Transverse colon (tissue), 4 donors: ENCODE measurements at places on chromosomes 6 and 20.

DNA sequence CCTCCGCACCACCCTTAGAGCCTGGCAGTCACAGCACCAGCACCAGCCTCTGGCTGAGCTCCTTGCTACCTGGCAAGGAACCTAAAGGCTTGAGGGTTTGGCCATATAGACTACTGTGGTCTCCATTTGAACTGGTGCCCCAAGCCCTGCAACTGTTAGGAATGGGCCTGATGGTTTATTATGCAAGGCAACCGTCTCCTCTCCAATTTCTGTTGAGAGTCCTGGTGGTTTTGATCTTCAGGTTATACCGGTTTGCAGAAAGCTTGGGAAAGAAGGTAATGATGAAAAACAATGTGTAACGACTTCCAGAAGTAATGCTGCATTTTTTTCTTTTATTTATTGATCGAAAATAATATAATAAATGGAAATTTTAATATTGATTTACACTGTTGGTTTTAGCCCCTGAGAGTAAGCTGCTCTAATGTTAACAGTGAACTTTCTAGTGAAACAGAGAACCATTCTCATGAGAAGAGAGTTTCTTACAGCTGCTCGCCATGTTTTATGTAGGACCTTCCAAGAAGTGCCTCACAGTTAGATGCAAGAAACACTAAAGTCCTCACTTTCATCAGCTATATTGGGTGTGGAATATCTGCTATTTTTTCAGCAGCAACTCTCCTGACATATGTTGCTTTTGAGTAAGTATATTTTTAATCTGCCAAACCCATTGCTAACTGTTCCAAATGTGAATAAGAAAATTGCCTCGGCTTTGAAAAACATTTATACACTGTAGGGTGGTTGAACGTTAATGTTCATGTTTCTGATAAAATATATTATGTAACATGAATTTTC lies 112.8 kb downstream of the ADGRG6 start:
- DNase-seq = no peak

GRCh38 chr6:56802584-56802983 lies 152.3 kb upstream of the BEND6 start:
- DNase-seq = no peak

DNA sequence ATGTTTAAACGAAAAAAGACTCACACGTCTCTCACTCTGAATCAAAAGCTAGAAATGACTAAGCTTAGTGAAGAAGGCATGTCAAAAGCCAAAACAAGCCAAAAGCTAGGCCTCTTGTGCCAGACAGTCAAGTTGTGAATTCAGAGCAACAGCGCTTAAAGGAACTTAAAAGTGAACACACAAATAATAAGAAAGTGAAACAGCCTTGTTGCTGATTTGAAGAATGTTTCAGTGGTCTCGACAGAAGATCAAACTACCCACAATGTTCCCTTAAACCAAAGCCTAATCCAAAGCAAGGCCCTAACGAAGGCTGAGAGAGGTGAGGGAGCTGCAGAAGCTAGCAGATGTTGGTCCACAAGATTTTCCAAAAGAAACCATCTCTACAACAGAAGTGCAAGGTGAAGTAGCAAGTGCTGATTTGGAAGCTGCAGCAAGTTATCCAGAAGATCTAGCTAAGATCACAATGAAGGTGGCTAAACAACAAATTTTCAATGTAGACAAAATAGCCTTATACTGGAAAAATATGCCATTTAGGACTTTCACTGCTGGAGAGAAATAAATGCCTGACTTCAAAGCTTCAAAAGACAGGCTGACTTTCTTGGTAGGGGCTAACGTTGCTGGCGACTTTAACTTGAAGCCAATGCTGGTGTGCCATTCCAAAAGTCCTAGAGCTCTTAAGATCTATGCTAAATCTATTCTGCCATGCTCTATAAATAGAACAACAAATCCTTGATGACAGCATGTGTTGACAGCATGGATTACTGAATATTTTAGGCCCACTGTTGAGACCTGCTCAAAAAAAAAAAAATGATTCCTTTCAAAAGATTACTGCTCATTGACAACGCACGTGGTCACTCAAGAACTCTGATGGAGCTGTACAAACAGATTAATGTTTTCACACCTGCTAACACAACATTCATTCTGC lies 40.3 kb downstream of the SEC63 start:
- DNase-seq = no peak

DNA sequence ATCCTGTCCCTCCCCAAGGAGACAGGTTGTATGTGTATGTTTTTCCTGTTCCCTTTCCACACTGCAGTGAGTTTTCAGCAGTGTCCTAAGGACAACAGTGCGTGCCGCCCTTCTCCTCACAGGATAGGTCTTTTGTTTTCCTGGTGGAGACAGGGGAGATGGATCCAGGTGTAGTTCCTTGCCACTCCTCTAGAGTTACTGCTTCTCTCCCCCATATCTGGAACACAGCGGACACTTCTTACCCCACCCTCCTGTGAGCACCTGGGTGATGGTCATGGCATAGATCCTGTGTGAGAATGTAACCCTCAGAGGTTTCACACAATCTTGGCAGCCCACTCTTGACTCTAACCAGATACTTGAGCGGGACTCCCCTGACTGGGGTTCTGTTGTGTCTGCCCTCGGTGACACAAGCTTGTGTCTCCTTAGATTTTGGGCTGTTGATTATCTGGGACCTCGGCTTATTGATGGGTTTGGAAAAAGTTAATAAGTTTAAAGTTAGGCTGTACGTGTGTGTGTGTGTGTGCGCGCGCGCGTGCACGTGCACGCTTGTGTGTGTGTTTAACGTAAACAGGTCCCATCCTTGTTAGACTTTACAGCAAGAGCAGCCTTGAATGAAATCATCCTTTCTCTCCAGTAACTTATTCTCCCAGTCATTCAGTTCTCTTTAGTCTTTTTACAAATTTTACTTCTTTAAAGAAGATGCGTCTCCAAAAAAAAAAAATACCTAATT lies 131.3 kb upstream of the EDN1 start:
- DNase-seq = no peak

DNA sequence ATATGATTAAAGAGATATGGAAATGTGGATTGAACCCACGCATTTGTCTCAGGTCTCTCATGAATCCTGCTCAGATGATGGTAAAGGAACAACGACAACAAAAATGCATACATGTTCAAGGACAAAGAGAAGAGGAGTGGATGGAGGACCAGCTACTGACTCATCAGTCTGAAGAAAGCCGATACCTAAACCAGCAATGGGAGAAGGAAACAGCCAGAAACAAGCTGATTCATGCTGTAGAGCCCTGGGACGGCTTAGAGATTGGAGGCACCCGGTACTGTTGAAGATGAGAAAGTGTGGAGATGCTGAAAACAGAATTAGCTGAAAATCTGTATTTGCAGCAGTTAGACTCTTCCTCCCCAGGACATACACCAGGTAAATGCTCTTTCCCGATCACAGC lies 14.4 kb upstream of the RIPPLY2 start:
- no peak for DNase-seq

DNA sequence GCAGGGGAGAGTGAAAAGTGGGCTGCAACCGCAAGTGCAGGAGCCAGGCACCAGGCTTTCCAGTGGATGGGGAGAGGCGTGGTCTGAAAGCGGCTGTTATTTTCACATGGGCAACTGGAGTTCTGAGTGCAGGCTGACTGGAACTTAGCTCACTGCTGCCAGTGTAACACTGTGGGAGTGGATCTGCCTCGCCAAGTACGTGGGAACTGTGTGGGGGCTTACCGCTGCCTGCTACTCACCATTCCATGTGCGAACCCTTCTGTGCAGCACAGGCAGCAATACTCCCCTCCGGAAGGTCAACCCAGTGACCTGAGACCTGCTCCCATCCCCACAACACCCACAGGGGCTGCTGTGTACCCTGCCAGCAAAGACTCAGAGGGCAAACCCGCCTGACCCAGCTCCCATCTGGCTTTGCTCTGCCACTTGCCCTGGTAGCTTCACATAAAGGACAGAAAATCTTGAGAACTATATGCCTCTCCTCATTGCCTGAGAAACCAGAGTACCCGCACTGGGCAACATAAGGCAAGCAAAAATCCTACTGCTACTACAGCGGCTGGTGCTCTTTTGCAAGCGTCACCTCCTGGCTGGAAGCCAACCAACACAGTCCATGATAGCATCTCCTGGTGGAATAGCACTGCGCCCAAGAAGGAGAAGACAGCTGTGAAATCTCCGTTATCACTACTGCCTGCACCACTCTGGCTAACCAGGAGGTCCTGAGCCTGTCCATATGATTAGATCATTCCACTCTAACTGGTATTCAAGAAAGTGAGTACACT lies 54.4 kb upstream of the SIRPG start:
- DNase-seq = no peak

DNA sequence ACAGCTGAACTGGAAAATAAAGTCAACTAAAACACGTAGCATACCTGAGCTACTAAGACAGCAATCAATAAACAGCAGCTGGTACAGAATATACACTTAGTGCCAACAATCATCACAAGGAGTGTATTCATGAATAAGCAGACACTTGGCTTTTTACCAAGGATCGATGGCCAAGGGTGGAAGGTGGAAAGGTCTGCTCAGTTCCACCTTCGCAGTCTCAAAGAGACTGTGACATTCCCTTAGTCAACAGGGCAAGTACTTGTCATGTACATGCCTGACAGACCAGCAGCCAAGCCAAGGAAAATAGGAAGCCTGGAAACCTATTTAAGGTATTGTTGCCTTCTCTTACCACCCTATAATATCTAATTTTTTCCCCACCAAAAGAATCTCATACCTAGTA lies 21.4 kb downstream of the HBS1L start:
- DNase-seq = no peak

DNA sequence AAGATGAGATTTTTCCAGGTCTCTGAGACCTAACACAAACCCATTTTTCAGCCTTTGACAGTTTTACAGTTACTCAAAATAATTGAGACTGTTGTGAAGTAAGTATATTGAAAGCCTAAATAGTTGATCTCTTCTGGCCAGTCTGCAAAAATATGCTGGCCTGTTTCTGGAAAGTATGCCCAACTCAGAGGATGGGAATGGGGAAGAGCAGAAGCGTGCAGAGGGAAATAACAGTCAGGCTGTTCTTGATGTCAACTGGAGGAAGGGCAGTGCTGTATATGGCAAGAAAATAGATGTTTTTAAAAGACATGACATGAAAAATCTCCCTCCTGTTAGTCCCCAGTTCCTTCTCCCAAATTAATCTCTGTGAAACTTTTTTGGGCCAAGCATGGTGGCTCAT lies 3.8 kb downstream of the GID8 start:
- DNase-seq = no peak

- no peak for DNase-seq
These were observed 31.6 kb downstream of the CNR1 start for GRCh38 chr6:88134575-88134974.

- DNase-seq = no peak
These were observed 2.0 kb downstream of the TBX18 start for GRCh38 chr6:84762220-84763002.

GRCh38 chr6:68317366-68317765 lies 317.7 kb upstream of the ADGRB3 start:
- no peak for DNase-seq
